ENCODE measurements at places on chromosomes 6 and 20. TPM values are rescaled to one million over a fixed set of nuclear protein-coding genes. Genes with fewer than 3 reads are reported as not detected.
A peak's percentile ranks its signal among the peaks of the same experiment; 100 is the strongest.

The EYA2 gene
- not detected for polyA plus RNA-seq

The DNMT3B gene
- 3.2 TPM for polyA plus RNA-seq

GRCh38 chr6:56837322-56837894 lies 117.5 kb upstream of the BEND6 start:
- no peak for DNase-seq

The CLVS2 gene
- not detected for polyA plus RNA-seq

The GRM1 gene
- 0.03 TPM for polyA plus RNA-seq

DNA sequence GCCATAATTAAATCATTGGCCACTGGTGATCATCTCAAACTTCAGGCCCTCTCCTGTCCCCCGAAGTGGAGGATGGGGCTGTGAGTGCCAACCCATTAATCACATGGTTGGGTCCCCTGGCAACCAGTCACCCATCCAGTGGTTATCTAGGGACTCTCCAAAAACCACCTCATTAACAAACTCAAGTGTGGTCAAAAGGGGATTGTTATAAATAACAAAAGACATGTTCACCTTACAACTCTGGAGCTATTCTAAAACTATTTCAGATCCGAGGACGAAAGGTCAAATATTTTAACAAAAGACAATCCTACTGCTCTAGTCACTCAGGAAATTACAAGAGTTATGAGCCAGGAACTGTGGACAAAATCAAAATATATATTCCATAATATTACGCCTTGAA lies 95.5 kb upstream of the PRND start:
- DNase-seq = peak; percentile 71

DNA sequence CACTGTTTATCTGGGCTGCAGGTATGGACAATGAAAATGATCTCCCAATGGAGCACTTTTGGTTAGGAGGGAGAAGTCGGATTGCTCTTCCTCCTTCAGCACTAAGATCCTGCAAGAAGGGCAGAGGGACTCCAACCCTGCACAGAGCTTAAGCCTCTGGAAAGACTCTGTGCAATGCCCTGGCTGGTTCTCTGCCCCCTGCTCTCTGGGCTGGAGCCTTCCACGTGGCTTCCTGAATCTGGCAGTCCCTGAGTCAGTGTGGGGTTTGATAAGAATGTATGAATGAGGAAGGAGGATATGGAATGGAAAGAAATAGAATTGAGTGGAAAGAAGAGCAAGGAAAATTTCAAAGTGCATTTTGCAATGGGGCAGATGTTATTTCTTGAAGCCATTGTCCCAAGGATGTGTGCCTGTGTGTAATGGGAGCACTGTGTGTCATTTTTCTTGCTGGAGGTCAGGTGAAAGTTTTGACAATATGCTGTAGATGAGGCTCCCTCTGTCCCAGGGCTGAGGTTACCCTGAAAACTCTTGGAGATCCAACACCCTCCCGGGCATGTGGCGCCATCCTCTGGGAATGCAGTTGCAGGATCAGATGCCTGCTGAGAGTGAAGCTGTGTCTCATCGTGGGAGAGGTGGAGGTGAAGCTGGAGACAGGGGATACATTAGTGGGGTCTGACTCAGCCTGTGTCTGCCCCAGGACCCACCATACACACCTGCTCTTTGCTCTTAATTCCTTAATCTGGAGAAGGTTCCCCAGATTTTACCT lies 16.3 kb upstream of the CST9L start:
- no peak for DNase-seq

DNA sequence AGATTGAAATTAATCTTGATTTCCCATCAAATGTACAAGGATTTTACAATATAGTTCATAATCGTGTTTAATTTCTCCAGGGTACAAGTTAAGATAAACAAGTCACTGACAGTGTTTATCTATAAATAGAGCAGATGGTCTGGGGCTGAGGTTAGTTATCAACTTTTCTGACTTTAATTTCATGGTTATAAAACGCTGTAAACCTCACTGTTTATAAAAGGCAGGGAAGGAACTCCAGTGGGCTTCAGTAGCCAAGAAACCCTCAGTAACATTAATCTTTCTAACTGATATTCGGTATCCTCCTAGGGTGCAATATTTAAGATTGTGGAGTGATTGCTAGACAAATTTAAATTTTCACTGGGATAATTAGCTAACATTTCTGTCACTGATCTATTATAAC lies 68.6 kb downstream of the GFRAL start:
- no peak for DNase-seq

- DNase-seq = no peak
Observed at GRCh38 chr6:29999416-29999815, 57.1 kb downstream of the HLA-A start.

GRCh38 chr20:4811661-4812181 lies 90.0 kb downstream of the PRND start:
- no peak for DNase-seq

DNA sequence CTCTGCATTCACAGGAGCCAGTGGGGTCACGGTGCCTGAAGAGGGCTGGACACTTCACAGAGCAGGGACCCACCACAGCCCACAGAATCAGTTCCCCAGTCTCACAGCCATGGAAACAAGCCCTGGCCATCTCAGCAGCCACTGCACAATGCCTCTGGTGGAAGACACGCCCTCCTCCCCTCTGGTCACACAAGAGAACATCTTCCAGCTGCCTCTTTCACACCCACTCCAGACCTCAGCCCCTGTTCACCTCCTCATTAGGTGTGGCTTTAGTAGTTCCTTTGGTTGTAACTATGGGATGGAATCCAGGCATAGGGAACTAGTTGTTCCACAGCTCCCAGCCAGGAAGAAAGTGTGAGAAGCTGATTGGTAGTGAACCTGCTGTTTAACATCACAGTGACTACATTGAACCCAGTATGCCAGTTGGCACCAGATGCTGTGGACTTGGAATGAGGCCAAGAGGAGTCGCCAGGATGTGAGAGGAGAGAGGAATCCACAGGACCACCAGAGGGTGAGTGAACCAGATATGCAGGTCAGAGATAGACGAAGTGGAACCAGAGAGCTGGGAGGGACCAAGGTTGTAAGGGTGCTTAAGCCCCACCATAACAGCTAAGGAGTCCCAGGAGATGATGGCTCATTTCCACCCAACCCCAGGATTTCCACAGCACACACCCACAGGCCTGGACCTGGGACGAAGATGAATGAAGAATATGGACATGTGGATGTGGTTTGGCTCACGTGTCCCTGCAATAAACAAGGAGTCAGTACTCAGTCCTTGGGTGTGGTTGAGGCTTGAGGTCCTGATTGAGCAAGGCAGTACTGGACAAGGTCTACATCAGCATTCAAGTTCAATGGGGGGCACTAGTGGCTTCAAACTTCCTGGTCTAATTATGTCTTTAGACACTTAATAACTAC lies 8.8 kb upstream of the BTN3A3 start:
- no peak for DNase-seq

DNA sequence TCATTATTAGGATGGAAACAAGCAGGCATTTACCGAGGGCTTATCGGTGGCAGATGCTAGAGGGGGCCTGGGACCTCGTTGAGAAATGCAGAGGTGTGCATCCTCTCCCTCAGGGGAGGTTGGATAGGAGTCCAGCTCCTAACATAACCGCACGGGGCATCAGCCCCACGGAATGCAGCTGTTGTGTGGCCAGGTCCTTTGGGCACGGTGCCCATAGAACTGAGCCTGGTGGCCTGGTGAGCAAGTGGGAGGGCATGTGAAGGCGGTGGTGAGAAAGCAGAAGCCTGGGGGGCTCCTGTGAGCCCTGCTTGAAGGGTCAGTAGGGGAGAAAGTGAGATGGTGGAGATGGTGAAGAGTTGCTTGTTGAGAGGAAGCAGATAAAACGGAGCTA lies 143.7 kb downstream of the CDH26 start:
- DNase-seq = no peak

The ISM1 gene
- polyA plus RNA-seq = not detected

The L3MBTL3 gene
- polyA plus RNA-seq = 17.0 TPM

The OLIG3 gene
- polyA plus RNA-seq = not detected

DNA sequence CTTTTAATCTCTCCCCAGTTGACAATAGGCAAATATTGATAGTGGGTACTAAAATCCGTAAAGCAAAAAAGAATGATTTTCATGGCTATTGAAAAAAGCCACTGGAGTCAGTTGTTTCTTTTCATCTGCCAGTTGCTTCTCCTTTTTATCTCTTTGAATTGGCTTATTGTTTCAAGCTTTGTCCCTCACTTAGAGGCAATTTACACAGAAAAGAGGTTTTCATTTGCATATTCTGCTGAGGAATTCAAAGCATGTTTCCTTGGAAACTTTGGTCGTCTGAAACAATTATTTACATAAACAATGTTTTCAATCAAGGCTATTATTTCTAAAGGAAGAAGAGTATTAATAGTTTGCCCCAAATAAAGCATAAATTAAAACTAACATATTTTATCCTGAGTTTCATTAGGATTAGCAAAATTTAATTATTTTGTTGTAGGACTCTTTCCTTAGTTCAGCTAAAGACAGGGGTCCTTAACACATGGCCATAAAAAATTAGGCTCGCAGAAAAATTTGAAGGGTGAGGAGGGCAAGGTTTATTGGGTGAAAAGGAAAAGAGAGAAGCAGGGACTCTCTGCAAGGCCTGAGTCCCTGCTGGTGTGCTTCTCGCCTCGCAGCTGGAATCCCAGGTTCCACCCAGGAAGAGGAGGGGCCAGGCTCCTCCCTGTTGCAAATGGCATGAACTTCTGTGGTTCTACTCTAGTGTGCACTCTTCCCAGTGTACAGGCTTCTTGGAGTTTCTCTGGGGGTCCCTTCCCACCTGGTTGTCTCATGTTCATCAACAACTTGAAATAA lies 138.8 kb upstream of the LAMA2 start:
- no peak for DNase-seq

The TMC2 gene
- polyA plus RNA-seq = not detected

DNA sequence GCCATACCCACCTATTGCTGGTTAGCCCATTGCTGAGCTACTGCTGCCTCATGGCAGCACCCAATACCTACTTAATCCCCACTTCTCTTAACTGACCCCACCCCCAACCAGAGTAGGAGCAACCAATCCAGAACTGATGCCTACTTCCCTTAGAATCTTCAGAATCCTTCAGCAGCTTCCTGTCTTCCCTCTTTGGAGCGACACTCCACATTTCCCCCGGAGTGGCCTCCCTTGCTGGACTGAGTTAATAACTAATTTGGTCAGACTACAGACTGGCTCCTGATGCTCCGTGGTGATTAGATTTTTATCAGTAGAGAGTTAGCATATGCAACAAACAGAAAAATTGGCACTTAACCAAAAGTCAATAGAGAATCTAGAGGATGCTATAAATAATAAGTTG lies 51.2 kb upstream of the UBR2 start:
- no peak for DNase-seq

DNA sequence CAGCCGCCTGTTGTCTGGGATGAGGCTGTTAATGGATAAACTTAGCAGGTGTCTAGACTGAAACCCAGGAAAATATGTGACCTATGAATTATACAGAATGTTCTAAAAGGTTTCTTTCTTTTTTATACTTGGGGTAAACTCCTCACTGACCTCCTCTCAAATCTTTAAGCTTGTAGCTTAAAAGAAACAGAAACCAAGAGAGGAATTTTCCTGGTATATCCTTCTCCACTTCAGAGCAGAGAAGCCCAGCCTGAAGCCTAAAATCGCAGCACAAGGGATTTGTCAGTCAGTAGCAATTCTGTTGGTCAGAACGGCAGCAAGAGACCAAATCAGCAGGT lies 99.4 kb upstream of the RIPOR2 start:
- no peak for DNase-seq

DNA sequence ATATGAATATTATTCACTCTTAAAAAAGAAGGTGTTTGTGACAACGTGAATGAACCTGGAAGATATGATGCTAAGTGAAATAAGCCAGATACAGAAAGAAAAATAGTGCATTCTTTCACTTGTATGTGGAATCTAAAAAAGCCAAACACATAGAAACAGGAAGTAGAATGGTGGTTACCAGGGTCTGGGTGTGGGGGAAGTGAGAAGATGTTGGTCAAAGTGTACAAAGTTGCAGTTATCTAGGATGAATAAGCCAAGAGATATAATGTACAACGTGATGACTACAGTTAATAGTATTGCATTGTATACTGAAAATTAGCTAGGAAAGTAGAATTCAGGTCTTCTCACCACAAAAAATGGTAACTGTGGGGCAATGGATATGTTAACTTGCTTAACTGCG lies 151.1 kb upstream of the HCRTR2 start:
- no peak for DNase-seq

The NRSN1 gene
- not detected for polyA plus RNA-seq

- no peak for DNase-seq
Observed at GRCh38 chr6:133903855-133904254, 14.9 kb downstream of the TCF21 start.

DNA sequence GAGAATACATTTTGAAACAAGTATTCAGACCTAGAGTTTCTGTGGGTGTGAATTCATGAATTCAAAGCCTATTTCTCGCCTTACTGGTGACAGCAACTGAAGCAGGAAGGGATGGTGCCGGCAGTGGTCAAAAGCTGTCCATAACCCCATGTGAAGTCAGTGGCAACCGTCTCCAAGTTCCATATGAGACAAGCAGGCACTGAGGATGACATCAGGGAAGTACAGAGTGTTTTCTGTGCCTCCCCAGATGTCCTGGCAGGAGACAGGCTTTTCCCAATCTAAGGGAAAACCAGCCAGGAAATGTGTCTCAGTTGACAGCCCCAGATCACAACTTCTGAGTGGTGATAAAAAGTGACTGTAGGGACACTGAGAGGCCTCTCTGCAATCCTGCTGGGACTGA lies 66.6 kb downstream of the HIVEP2 start:
- DNase-seq = no peak

- no peak for DNase-seq
Observed at GRCh38 chr20:5890773-5891441, 59.4 kb downstream of the TRMT6 start.

The FARS2 gene
- polyA plus RNA-seq = 20.2 TPM

DNA sequence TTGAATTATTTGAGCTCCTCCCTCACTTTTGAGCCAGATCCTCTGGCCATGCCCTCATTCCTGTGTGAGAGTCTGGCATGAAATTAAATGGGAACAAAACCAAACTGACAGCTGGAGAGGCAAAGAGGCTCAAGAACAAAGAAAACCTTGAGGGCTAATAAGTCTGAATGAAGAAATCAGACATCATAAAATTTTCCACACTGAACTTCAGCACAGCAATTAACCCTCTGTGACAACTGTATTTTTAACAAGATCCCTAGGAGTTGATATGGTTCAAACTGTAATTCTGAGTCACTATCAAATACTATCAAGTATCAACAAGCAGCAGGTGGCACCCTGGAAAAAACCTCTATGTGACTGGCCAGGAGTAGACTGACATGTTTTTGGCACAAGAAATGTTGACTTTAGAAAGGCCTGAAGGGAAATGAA lies 109.4 kb upstream of the EMILIN3 start:
- peak; percentile 97 for DNase-seq

- DNase-seq = no peak
Observed at GRCh38 chr20:25203871-25204320, 8.4 kb downstream of the ENTPD6 start.
